ENCODE measurements at places on chromosomes 13 and 19.
A peak's percentile ranks its signal among the peaks of the same experiment; 100 is the strongest.

DNA sequence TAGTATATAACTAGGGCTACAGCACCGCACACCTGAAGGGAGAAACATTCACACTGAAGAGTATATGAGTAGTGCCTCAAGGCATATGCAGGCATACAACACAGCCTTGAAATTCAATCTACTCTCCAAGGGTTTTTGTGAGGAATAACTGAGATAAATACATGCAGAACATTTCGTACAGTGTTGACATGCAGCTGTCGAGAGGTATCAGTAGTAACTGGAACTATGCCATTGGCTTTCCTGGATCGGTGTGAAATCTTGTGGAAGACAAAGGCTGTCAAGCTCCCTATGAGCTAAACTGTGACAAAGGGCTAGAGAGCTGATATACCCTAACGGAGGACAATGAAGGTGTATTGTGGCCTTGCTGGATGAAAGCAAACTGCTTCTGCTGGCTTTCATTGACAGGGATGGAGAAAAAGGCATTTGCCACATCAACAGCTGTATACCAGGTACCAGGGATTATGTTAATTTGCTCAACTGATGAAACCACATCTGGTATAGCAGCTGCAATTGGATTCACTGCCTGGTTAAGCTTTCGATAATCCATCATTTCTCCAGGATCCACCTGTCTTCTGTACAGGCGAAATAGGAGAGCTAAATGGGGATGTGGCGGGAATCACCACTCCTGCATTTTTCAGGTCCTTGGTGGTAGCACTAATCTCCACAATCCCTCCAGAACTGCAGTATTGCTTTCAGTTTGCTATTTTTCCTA is 16.3 kb downstream of the MTRF1 start:
- DNase-seq = no peak

- no peak for DNase-seq
These were observed 34.4 kb upstream of the NANOS3 start for GRCh38 chr19:13842291-13843103.

DNA sequence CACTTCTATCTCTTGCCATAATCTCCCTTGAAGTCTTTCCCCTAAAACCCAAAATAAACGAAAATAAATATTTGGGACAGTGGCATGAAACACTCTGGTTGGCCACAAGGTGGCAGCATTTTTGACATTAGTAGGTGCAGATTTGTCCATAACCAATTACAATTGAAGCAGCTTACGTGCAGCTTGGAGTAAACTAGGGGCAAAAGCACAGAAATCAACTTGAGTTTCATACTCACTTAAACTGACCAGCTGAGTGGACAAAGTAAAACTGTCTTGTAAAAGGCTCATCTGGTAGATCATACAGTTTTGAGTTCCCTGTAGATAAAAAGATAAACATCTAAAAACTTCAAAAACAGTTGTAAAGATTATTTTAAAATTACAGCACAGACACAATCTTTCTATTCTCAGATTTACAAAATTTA is 18.8 kb downstream of the PDCD5 start:
- no peak for DNase-seq

- no peak for DNase-seq
These were observed 23.7 kb upstream of the UBE2L5 start for GRCh38 chr13:30398601-30399072.

- DNase-seq = no peak
These were observed 2.0 kb downstream of the FBL start for GRCh38 chr19:39843919-39844793.

- DNase-seq = no peak
These were observed 54.5 kb downstream of the SPTBN4 start for GRCh38 chr19:40521276-40521675.

- DNase-seq = no peak
These were observed 15.2 kb upstream of the CPB2 start for GRCh38 chr13:46119883-46120614.

- no peak for DNase-seq
These were observed 139.3 kb upstream of the ZNF507 start for GRCh38 chr19:32206065-32206464.

- DNase-seq = no peak
These were observed 76.0 kb upstream of the LSM14A start for GRCh38 chr19:34096020-34096915.

DNA sequence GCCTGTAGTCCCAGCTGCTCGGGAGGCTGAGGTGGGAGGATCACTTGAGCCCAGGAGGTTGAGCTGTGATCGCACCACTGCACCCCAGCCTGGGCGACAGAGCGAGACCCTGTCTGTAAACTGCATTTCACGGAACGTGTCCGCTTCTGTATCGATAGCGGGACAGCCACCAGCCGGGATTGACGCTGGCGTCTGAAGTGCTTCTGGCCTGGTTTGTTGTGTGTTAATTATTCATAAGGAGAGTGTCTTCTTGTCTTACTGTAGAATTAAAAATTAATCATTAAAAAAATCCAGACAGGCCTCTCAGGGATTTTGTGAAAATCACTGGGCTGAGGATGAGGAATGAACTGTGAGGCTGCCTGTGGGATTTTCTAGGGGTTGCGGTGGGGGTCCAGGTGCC is 16.2 kb upstream of the MISP start:
- DNase-seq = no peak

GRCh38 chr13:43573802-43574514 is 212.8 kb downstream of the ENOX1 start:
- no peak for DNase-seq

GRCh38 chr19:9986787-9987281 is 23.5 kb downstream of the COL5A3 start:
- peak; percentile 35 for DNase-seq

GRCh38 chr19:1055886-1056620 is 10.9 kb upstream of the ARHGAP45 start:
- no peak for DNase-seq

DNA sequence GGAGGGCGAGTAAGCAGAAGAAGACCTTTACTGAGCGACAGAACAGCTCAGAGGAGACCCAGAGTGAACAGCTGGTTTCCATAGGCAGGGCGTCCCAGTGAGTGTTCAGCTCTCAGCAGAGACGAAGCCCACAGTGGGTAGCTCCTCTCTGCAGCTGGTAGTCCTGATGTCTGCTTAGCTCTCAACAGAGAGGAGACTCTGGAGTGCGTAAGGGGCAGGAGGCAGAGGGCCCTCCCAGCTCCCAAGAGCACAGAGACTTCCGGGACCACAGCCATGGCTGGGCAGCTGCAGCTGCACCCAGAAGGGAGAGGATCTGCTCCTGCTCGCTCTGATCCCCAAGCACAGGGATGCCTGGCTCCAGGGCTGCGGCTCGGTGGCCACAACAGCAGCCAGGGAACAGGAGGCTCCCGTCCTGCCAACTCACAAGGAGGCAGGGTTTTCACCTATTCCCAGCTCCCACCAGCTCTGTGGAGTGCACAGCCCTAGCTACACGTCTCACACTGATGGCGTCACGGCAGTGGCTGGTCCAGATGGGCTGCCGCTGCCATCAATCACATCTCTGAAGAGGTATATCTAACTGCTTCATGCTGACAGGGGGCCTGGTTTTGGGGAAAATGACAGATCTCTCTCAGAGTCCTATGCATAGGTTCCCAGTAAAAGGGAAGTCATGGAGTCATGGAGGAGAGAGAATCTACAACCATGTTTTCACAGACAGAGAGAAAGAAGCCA is 2660.1 kb upstream of the PCDH20 start:
- DNase-seq = no peak

DNA sequence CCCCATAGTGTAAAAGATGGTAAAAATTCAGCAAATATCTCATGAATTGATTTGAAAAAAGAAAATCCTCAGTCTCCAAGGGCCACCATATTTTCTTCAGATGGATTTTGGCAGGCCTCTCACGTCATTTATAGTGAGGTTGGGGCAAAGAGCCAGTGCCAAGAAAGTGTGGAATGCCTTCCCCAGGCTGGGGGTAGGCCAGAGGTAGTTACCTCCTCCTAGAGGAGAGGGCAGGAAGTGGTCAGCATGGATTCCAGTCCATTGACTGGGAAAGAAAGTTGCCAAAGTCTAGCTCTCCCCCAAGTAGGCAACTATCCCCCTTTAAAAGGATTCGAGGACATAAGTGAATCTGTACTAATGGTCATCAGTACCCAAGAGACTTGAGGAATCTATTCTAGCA is 68.4 kb upstream of the KCTD4 start:
- DNase-seq = no peak

- DNase-seq = no peak
These were observed 2758.2 kb downstream of the PCDH9 start for GRCh38 chr13:64471916-64472315.

DNA sequence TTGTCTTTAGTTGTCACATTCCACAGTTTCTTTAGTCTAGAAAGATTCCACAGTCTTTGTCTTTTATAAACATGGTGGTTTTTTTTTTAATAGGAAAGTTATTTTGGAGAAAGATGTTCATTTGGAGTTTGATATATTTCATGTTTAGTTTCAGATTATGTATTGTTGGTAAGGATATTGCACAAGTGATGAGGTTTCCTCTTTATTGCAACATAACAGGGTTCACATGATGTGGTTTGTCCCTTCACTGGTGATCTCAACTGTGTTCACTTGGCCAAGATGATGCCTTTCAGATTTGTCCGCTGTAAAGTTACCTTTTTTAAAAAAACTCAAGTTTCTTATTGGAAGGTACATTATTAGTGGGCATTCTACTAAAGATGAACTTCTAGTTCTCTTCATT is 3.2 kb downstream of the ZNF230 start:
- DNase-seq = no peak

GRCh38 chr13:105625691-105626090 is 909.8 kb downstream of the EFNB2 start:
- no peak for DNase-seq

GRCh38 chr13:28089065-28089464 is 11.3 kb downstream of the FLT3 start:
- no peak for DNase-seq

- no peak for DNase-seq
These were observed 13.7 kb downstream of the FXYD5 start for GRCh38 chr19:35168196-35168595.

GRCh38 chr13:83935566-83935965 is 53.3 kb upstream of the SLITRK1 start:
- no peak for DNase-seq

DNA sequence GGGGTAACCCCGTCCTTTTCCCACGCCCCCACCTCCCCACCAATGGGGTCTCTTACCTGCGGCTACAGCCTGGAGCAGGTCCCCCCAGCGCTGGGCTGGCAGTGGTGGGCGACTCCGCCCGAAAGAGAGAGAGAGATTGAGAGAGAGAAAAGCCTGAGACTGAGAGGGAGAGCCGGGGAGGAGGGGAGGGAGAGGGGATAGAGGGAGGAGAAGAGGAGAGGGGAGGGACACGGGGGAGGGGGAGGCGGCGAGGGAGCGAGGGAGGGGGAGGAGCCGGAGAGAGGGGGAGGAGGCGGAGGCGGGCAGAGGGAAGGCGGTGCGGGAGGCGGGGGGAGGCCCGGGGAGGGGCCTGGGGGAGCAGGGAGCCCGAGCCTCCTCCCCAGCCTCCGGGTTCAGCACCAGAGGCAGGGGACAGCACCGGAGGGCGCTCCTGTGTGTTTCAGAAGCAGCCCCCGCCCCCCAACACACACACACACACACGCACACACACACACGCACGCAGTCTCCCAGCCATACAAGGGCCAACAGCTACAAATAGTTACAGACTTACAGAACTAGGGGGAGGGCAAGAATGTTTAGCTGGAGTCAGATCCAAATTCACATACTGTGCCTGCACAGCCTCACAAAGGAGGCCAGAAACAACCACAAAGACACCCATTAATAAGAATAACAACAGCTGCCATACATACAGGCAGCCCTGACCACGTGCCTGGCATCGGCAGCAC is at the start of gene SLC8A2:
Gene SLC8A2 (minus strand): TSS at position 161 of the 725 bp plus-strand sequence. CDS start 5,490 bp downstream, outside the sequence.
- DNase-seq = no peak

DNA sequence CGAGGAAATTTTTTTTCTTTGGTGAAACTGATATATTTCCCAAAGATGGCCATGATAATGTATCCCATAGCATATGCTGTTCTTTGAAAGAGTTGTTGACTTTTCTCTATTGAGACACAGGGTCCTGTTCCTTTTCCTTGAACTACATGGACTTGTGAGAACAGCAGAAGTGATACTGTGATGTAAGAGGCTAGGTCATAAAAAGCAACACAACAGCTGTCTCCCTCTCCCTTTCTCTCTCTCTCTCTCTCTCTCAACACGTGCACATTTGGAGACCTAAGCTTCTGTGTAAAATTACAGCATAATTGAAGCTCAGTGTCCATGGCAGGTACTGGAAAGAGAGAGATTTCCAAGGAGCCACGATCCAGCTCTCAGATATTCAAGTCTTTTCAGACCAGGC is 1712.4 kb downstream of the EFNB2 start:
- DNase-seq = no peak

GRCh38 chr19:29785955-29786589 is 25.7 kb upstream of the CCNE1 start:
- DNase-seq = no peak

DNA sequence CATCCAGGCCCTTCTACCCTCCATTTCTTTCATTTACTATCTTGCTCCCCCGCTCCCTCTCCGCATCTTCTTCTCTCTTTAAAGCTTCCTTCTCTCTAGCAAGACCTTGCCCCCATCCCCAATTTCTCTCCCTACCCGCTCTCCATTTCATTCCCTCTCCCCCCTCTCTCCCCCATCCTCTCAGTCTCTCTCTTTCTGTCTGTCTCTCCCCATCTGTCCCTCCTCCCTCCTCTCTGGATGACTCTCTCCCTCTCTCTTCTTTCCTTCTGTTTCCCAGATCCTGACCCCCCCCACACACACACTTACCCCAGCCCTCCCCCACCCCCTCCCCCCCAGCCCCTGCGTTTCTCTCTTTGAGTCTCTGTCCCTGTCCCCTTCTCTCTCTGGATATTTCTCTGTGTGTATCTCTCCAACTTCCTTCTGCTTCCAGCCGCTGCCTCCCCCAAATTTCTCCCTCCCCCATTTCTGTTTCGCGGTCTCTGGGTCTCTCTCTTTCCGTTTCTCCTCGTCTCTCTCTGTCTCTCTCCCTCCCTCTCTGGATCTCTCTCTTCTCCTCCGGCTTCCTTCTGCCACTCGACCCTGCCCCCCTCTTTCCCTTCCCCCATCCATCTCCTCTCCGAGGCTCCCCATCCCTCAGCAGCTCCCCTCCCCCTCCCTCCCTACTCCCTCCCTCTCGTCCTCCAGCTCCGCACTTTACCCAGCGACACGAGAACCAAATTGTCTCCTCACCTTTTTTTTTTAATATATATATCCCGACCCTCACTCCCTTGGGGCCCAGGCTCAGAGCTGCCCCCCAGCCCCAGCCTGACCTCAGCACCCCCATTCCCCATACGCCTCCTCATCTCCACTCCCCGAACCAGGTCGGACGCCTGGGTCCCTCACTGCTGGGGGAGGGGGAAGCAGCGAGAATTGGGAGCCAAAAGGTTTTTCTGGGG is 3.6 kb upstream of the CACNG8 start:
- DNase-seq = no peak

GRCh38 chr19:31348481-31349159 is 616 bp downstream of the TSHZ3 start:
- no peak for DNase-seq

- no peak for DNase-seq
These were observed 69.0 kb upstream of the NPAS1 start for GRCh38 chr19:46950526-46951170.

GRCh38 chr19:58279925-58280316 is 1.2 kb downstream of the ZNF8 start:
- DNase-seq = no peak
